ENCODE measurements at places on chromosomes 4 and X.
A peak's percentile ranks its signal among the peaks of the same experiment; 100 is the strongest.

DNA sequence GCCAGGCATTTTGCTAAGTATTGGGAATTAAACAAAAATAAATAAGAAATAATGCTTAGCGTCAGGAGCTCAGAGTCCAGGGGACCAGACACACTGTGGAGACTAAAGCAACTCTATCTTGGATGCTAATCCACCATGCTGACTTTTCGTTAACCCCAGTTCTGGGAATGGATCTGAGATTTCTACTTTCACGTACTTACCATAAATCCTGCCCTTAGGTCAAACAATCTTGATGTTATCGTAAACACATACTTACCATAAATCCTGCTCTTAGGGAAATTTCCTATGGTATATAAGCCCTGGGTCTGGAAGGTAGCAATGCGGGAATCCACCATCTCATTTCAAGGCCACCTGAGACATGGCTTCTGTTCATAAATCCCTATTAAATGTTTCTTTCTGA is 204.5 kb upstream of the IGFBP7 start:
- no peak for DNase-seq

DNA sequence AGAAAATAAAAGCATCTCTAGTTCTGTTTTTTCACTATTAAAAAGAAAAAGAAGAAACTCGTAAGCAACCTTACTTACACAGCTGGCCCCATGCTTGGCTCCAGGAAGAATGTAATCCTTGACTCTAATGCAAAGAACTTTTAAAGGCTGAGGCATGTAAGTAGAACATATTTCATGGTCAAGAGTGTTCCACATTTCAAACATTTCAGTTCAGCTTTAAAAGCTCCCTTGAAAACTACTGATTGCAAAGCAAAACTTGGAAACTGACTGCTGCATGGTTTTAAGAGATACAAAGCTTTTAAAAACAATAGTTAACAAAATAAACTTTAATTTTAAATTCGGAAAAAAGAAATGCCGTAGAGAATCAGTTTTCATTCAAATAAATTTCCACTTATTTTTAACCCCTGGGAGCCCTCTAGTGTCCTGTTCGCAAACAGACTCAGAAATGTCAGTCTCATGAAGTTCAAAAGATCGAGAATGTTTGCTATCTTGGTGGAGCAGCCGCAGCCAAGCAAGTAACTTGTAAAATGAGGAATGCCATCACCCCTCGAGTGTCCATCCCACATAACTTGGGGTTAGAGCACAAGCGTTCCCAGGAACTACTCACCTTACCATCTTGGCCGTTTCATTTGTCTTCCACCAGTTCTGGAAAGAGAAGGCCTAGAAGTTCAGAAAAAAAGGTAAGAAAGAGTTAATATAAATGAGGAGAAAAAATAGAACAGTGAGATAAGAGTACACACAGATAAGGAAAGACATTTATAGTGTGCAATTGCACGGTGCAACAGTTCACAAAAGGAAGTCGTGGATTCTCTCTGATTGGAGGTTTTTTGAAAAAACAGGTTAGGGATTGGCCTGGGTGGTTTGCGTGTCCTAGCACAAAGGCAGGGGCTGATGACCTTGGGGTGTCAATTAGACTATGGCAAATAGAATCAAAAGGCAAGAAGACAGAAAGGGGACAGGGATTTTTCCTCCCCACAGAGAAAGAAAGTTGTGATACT is at the start of gene GASK1B:
Gene GASK1B (minus strand): TSS at position 765 of the 998 bp plus-strand sequence. CDS start 1,650 bp downstream, outside the sequence.
- DNase-seq, result peak; percentile 76

DNA sequence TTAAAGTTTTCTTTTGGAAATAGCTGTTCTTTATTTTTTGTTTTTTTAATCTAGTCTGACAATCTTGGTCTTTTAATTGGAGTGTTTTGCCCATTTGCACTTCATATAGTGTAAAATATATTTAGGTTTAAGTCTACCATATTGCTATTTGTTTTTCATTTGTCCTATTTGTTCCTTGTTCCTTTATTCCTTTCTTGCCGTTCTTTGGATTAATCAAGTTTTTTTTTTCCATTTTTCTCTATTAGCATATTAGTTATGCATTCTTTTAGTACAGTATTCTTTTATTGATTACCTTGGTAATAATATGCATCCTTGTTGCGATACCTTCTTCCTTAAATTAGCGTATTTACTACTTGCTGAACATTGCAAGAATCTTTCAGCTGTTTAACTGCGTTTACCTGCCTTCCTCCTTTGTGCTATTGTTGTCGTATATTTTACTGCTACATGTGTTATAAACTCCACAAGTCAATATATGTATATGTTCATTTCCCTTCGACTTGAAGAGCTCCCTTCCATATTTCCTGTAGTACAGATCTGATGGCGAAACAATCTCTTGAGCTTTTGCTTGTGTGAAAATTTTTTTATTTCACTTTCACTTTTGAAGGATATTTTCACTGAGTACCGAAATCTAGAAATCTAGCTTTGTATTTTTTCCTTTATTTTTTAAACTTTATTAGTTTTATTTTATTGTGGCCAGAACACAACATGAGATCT is 23.9 kb upstream of the RNF212 start:
- DNase-seq, result no peak

DNA sequence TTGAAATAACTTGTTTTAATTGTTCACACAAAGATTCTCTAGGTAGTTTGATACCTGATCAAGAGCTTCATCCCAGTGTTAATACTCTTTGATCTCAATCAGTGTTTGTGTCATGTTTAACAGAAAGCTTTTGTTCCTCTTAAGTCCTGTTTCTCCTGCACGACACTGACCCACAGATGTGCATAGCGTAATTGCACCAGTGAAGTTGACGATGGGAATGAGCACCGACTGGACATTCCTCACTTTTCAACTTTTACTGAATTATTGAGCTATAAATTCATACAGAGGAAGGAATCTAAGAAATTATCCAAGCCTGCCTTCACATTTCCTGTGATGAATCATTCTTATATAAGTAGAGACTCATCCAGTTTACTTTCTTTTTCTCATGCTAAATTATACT is 878.7 kb upstream of the TENM3 start:
- DNase-seq, result no peak

- no peak for DNase-seq
Measured at GRCh38 chr4:181737744-181738143, 505.5 kb upstream of the TENM3 start.

- DNase-seq, result no peak
Measured at GRCh38 chr4:87087420-87087819, 133.0 kb downstream of the KLHL8 start.
